ENCODE measurements at places on chromosomes 7 and 10. TPM values are rescaled to one million over a fixed set of nuclear protein-coding genes. Genes with fewer than 3 reads are reported as not detected.

The CCAR1 gene
- total RNA-seq = 68.7 TPM

The NPTX2 gene
- total RNA-seq = 0.47 TPM

The AQP1 gene
- 18.4 TPM for total RNA-seq

The ZNF783 gene
- total RNA-seq = 7.8 TPM

The IGFBP1 gene
- 0.05 TPM for total RNA-seq

The OR9A4 gene
- total RNA-seq = not detected

The TEX36 gene
- not detected for total RNA-seq

Measured in thymus (tissue), 14 donors.